Naive thymus-derived CD8-positive, alpha-beta T cell (primary cell): ENCODE measurements at places on chromosomes 2 and 18. TPM values are rescaled to one million over a fixed set of nuclear protein-coding genes. Genes with fewer than 3 reads are reported as not detected.

GRCh38 chr2:11430729-11431128, 35.2 kb downstream of the E2F6 start:
- no peak for DNase-seq

DNA sequence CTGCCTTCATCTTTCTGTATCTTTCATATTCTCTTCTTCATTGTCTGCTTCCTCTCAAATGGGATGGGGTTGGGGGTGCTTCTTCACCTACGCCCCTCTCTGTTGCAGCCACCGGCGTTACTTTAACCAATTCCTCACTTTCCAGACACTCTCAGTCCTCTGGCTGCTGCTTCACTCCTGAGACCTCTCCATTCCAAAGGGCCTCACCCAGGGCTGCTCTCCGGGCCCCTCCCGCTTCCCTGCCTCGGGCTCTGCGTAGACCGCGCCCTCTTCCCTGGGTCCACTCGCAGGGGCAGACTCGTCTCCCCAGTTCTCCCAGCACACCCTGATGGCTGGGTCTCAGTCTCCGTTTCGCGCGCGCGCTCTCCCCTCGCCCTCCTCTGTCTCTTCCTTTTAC, 926 bp downstream of the SERPINB8 start:
- DNase-seq: no peak

DNA sequence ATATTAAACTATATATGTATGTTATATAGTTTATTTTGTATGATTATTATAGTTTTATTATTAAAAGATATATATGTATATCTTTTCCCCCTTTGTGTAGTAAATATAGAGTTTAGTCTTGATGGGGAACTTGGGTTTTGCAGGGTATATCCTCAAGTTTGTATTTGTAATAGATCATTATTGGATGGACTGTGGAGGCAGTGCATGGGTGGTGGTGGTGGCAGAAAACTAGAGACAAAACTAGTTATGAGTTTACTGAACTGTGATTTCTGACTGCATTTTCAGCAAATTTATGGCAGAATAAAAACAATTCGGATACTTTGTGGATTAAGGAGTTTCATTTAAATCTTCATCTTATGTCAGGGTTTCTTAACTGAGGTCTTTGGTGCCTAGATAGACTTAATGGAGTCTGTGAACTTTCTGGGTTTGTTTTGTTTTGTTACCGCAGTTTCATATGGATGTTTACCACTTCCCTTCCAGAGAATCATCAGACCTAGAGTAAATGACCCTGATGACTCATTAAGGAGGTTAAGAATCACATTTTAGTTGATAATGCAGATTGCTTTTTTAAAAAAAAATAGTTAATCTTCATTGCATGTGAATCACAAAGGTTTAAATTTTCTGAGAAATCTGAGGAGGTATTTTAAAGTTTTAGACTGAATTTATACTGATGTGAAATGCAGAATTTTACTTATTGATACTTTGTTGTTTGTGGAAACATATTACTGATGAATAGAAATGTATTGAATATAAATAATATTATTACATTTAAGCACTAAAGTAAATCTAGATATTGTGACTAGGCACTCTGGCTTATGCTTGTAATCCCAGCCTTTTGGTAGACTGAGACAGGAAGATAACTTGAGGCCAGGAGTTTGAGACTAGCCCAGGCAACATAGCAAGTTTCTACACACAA, 14.5 kb downstream of the EPC2 start:
- DNase-seq: no peak

DNA sequence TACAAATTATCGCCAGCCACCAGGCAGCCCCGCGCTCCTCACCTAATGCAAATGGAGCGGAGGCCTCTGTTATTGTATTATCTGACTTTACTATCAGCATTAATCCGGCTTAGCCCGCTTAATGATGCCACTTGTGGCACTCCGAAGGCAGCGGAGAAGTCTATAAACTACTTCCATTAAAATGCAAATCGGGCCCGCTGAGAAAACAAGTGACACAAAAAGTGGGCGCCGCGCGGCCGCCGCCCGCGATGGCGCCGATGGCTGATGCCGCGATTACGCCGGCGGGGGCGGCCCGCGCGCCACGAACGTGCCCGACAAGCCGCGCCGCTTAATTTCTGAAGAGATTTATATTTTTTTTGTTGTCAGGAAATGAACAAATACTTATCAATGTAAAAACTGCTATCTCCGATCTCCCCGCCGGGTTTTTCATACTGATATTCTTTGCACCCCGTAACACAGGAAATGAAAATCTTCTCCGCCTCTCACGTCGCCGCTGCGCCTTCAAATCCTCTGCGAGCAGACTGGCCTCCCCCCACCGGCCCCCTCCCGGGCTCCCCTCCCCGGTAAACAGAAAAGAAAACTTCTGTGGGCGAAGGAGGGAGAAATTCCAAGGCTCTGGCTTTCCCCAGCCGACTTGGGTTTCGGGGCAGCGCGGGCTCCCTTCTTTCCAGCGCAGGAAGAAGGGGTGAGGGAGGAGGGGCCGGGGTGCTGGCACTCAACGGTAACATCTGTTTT, 221.8 kb downstream of the INSIG2 start:
- DNase-seq: peak; percentile 39

CELF4 gene
- 0.43 TPM for polyA plus RNA-seq

ALPI gene
- not detected for polyA plus RNA-seq

MZT2B gene
- 171 TPM for polyA plus RNA-seq

RAB17 gene
- not detected for polyA plus RNA-seq
